ENCODE measurements at places on chromosomes 1 and 21. TPM values are rescaled to one million over a fixed set of nuclear protein-coding genes. Genes with fewer than 3 reads are reported as not detected.

DNA sequence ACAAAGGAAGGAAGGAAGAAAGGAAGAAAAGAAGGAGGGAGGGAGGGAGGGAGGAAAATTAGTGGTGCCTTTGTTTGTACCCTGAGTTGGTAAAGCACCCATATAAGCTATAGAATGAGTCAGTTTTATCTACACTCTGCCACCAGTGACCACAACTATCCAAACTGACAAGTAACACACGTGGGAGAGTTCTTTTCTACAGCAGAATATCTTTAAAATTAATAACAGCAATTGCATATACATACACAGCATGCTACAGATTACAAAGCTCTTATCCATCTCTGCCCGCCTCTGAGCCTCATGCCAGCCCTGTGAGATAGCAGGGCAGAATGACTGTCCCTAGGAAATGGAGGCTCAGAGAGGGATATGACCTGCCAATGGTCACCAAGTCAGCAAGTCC lies 20.3 kb downstream of the CDCP2 start:
- no peak for DNase-seq

- no peak for DNase-seq
These were observed 227.5 kb downstream of the HMCN1 start for GRCh38 chr1:185961664-185962063.

DNA sequence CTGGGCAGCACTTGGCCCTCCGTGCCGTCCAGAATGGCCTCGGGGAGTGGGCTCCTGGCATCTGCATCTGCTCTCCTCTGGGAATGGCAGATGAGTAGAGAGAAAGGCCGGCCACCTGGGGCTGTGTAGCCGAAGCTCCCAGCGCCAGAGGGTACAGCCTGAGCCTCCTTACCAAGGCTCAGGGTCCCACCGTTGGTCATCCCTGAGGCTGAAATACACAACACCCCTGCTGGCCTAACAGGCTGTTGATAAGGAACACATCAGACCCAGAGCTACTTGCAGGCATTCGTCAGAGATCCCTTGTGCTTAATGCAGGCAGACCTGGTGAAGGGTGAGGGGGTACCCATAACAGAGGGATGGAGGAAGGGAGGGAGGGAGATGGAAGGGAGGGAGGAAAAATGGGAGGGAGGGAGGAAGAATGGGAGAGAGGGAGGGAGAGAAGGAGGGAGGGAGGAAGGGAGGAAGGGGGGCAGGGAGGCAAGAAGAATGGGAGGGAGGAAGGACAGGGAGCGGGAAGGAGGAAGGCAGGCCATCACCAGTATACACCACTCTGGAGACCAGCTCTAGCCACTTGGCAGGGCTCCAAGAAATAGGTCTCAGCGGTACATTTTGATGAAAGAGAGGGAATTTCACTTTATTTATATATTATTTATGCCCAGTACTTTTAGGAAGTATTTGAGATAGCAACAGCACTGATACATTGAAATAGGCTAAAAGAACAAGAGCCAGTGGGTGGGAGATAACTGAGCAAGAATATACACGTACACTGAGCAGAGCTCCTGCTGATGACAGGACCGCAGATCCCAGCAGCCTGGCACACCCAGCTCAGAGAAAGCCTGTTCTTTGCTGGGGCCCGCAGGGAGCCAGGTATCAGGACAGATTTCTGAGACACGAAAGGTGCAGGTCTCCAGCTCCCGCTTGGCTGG lies 315.0 kb upstream of the VAMP3 start:
- no peak for DNase-seq

DNA sequence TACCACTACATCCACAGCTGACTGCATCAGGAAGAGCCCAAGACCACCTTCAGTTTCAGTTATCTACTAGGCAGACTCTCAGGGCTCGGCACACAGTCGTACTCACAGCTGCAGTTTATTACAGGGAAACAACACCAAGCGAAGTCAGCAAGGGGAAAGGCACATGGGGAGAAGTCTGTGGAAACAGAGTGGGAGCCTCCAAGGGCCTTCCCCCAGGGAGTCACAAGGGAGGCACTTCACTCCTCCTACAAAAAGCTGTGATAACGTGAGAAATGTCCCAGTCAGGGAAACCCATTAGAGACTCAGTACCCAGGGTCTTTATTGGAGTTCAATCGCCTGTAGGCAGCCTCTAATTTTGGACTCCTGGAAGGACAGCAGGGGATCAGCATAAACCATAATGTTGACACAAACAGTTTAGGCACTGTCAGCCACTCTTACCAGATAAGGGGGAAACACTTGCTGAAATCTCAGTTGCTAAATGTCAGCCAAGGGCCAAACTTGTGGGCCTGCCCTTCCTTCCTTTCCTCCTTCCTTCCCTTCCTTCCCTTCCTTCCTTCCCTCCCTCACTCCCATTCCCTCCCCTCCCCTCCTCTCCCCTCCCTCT lies 444.0 kb downstream of the SMYD3 start:
- no peak for DNase-seq

DNA sequence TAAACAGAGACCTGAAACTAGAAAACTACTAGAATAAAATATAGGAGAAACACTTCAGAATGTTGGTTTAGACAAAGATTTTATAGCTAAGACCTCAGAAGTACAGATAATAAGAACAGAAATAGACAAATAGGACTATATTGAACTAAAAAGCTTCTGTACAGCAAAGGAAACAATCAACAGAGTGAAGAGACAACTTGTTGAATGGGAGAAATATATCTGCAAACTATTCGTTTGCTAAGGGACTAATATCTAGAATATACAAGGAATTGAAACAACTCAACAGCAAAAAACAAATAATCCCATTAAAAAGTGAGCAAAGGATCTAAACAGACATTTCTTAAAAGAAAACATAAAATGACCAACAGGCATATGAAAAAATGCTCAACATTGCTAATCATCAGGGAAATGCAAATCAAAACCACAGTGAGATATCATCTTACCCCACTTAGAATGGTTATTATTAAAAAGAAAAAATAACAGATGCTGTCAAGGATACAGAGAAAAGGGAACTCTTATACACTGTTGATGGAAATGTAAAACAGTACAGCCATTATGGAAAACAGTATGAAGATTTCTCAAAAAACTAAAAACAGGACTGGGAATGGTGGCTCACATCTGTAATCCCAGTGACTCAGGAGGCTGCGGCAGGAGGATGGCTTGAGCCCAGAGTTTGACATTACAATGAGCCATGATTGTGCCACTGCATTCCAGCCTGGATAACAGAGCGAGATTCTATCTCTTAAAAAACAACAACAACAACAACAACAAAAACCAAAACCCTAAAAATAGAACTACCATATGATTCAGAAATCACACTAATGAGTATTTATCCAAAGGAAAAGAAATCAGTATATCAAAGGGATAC lies 37.3 kb upstream of the ZSWIM5 start:
- no peak for DNase-seq

GRCh38 chr1:54013393-54014008 lies 4.5 kb downstream of the LDLRAD1 start:
- DNase-seq, result no peak

DNA sequence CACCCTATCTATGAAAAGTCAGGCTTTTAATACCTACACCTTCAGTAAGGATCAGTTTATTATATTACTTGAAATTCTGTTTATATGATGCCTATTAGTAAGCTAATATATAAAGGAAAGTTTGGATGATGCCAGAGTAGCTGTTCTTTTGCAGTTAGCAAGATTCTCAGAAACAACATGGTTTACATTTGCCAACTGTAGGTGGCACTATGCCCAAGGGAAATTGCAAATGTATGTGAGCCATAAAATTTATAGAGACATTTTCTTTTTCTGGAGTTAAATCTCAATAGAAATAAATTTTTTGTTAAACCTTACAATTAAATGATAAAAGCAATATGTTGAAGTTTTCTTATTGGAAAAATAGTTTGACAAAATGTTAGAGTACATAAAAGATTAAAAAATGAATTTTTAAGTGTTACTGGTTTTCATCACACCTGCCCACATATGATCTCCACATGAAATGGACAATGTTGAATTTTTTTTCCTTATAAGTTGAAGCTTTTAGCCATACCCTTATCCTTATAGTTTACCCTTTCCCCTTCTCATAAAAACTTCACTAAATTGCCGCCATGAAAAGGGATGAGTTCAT lies 32.1 kb upstream of the EPHX4 start:
- DNase-seq, result no peak

DNA sequence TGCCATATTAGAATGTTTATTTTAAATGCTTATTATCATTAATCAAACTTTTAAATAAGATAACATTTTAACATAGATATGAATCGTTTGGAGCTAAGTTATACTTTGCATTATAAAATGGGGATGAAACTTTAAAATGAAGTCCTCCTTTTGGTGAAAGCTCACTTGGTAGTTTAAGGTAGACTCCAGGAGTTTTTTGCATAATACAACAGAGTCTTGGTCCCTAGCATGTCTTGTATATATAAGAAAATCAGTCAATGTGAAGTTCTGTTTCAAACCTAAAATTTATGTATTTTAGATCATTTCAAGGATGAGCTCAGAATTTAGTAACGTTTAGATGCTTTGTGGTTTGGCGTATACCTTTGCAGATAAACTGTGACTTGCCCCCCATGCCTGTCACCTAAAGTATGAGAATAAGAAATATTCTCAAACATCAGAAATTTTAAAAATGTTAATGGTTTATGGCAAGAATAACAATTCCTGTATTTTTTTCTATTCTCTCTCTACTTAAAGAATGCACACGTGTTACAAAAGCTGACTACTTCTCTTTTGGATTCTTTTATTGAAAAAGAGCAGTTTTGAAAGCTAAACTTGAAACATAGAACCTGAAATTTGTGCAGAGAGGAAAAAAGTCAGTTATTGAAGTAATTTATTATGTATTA lies 3.8 kb downstream of the NFIA start:
- no peak for DNase-seq

- peak; percentile 72 for DNase-seq
These were observed 115.0 kb downstream of the TGFB2 start for GRCh38 chr1:218459878-218460711.

DNA sequence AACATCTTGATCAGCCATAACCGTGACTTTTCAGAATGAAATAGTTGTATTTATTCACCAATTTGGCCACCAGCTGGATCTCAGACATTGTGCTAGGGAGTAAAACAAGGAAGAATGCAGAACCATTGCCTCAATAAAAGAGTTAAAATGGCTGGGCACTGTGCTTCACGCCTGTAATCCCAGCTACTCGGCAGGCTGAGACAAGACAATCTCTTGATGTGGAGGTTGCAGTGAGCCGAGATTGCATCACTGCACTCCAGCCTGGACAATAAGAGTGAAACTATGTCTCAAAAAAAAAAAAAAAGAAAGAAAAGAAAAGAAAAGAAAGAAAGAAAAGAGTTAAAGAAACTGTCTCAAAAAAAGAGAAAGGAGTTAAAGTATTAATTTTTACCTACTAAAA lies 199.5 kb downstream of the TPR start:
- no peak for DNase-seq

GRCh38 chr1:45411510-45411899 lies 71.3 kb upstream of the MUTYH start:
- no peak for DNase-seq

- no peak for DNase-seq
These were observed 42.6 kb downstream of the ADCY10 start for GRCh38 chr1:167871331-167871730.

DNA sequence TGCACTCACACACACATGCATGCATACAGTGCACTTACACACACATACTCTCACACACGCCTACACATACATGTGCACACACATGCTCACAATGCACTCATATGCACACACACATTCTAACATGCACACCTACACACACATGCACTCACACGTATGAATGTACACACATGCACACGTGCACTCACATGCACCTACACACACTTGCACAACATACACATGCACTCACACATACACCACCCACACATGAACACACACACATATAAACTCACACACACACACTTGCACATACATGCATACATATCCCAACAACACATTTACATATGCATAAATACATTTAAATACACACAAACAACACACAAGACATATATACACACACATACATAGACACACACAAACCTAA lies 30.6 kb downstream of the OBSCN start:
- no peak for DNase-seq

DNA sequence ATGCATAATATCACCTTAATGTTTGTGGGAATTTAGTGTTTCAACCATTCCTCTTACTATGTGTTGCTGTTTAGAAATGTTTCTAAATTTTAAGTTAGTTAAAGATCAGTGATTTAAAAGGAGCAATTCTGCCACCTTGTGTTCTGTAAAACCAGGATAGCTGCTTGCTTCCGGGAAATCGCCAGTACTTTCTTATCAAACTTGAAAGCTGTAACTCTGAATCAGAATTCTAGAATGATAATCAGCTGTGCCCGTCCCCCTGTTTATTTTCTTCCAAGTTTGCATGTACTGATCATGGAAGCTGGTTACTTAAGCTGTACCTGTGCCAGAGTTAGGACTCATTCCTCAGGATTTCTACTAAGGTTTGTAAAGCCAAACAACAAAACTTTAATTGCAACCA lies 656.4 kb downstream of the LTN1 start:
- peak; percentile 63 for DNase-seq

GRCh38 chr1:100516857-100517256 lies 21.1 kb upstream of the GPR88 start:
- DNase-seq, result no peak

- DNase-seq, result no peak
These were observed 23.6 kb downstream of the ERO1B start for GRCh38 chr1:236258114-236258622.

GRCh38 chr1:107920999-107921398 lies 44.0 kb downstream of the VAV3 start:
- DNase-seq, result no peak

DNA sequence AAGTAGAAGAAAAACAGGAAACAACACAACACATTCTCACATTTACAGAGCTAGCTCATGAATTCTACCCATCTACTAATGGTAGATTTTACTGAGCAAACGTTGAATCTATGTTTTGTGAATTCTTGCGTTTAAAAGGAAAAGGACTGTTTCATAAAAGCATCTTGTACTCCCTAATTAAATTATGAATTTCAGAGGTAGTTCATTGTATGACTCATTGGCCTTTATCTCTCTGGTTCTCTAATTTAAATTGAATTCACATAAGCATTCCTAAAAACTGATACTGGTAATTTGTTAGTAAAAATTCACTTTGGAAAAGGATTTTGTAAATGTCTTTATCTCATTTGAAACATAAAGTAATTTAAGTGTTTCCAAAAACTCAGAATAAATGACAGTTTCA lies 687.3 kb downstream of the BRINP3 start:
- DNase-seq, result no peak

GRCh38 chr21:15285556-15285955 lies 220.8 kb upstream of the NRIP1 start:
- no peak for DNase-seq

- DNase-seq, result no peak
These were observed 181.0 kb downstream of the GIPC2 start for GRCh38 chr1:78226784-78227183.

SH2D5 gene
- total RNA-seq, result not detected

KRTAP19-3 gene
- total RNA-seq, result not detected

ERG gene
- total RNA-seq, result 28.5 TPM

FCMR gene
- total RNA-seq, result 1.3 TPM

DDAH1 gene
- 8.5 TPM for total RNA-seq

HORMAD1 gene
- total RNA-seq, result not detected

FAM72D gene
- not detected for total RNA-seq

CCT8 gene
- total RNA-seq, result 36.7 TPM

EPHA2 gene
- total RNA-seq, result 42.7 TPM

PDZK1IP1 gene
- not detected for total RNA-seq

GJB3 gene
- total RNA-seq, result not detected

HSD3B1 gene
- total RNA-seq, result not detected

KPRP gene
- not detected for total RNA-seq
